ENCODE measurements at places on chromosomes 3 and 15.
A peak's percentile ranks its signal among the peaks of the same experiment; 100 is the strongest.

- peak; percentile 74 for DNase-seq
These were observed 3.2 kb downstream of the CHST2 start for GRCh38 chr3:143122608-143123352.

DNA sequence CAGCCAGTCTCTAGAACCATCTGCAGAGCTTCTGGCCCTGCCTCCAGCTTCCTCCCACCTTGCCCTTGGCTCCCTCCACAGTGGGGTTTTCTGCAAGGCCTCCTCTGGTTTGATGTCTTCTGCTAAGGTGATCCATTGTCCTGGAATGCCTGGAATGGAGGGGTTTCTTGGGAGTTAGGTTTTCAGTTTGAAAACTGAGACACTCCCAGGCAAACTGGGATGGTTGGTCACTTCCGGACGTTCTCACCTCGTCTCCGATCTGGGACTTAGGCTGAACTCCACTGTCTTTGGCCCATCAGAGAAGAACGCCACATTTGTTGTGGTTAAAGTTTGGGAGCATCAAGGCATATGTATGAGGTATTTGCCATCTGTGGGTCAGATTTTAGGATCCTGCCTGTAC, 77.4 kb upstream of the KLHL25 start:
- no peak for DNase-seq

GRCh38 chr3:141093397-141093796, 42.2 kb downstream of the SPSB4 start:
- DNase-seq, result no peak

DNA sequence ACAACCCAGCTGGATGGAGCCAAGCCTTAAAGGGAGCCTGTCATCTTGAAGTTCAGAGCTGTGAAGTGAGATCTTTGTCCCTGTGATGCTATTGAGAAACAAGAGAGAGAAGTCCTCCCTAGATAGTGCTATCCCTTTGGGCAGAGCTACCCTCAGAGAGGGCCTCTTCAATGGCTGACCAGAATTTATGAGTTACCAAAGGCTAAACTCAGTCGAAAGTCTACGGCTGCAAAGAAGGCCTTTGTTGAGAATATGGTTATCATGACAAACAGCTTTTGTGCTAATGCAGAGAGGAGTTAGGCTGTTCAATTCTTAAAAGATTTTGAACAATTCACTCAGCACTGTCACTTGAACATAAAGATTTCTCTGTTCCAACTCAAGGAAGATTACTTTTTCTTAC, 65.9 kb upstream of the C3orf80 start:
- DNase-seq, result no peak

DNA sequence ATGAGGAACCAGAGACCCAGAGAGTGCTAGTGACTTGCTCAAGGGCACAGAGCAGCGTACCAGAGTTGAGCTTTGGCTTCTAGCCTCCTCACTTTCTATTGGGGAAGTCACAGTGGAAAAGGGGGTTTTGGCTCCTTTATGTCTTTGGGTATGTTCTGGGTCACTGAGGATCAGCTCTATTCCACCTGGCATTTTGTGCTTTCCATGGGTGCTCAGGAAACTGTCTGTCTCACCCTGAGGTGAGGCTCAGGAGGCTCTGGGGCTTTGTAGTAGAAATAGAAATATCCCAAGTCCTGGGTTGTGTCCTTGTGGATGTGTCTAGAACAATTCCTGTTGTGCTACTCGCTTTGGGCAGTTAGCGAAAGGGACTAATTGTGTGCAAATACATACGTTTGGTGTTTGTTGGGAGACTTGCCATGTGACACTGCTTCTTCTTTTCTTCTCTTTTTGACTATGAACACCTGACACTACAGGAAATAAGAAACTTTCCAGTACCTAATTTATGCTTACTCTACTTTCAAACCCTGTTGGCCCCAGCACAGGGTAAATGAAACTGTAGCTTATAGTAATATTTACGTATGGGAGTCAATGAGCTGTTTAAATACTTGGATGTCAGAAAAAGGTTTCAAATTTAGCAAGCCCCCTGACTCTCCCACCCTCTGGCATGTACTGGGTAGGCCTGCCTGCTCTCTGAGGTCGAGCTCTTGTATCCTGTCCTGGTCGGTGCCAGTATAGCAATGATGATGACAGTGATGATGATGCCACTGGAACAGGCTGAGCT, 35.6 kb downstream of the SMAD3 start:
- DNase-seq, result peak; percentile 88

DNA sequence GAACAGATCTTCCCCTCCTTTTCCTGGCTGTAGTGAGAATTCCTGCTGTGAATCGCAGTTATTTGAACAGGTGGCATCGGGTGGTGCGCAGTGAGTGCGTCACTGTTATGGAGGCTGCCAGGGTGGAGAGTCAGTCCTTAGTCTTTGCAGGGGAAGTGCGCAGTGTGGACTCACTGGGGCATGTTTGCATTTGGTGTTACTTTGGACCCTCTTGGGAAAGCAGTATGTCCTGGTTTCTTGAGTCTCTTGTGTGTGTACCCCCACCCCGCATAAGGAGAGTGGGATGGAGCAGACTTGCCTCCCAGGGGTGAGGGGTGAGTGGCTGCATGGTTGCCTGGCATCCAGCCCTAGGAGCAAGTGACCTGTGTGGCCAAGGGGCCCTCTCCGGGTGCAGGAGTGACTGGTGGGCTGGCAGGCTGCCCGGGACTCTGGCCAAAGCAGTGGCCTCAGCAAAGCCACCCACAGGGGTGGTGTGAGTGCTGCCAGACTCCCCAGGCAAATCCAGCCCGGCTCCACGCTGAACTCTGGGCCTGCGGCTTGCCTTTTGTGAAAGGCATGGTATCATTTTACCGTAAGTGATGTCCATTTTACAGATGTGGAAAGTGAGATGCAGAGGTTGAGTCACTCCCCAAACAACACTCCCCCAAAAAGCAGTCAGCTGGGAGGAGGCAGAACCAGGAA, 46.4 kb downstream of the DNASE1L3 start:
- no peak for DNase-seq

- DNase-seq, result peak; percentile 90
These were observed 105.8 kb upstream of the RASGRP1 start for GRCh38 chr15:38670128-38671005.

- DNase-seq, result no peak
These were observed 35.0 kb upstream of the NEDD4 start for GRCh38 chr15:56028430-56028829.

- no peak for DNase-seq
These were observed 89.7 kb upstream of the GBE1 start for GRCh38 chr3:81851176-81851575.

GRCh38 chr3:114308830-114309229, 15.0 kb downstream of the TIGIT start:
- peak; percentile 69 for DNase-seq

- no peak for DNase-seq
These were observed 2.3 kb upstream of the ANKRD63 start for GRCh38 chr15:40285151-40285550.

- DNase-seq, result no peak
These were observed 28.7 kb upstream of the PIGZ start for GRCh38 chr3:196997311-196997710.

DNA sequence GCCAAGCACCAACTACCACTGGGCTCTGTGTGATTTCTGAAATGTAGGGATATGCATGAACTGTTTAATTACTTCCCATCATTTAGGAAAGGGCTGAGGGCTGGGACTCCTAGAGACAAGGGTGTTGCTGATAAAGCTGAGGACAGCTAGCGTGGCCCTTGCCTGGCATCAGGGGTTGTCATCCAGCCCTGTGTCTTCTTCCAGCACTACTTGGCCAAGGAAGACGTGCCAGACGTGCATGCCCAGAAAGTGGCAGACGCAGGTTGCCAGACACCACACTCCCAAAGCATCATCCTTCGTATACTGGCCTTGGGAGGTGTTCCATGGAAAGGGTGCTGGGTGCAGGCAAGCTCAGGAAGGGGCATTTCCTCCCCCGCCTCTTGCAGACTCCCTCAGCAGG, 64.8 kb downstream of the LRIG1 start:
- no peak for DNase-seq

- DNase-seq, result no peak
These were observed 14.7 kb downstream of the STAB1 start for GRCh38 chr3:52509753-52510328.

- peak; percentile 16 for DNase-seq
These were observed 33.3 kb upstream of the PAQR5 start for GRCh38 chr15:69265347-69265955.

Data from B cell (primary cell).